ENCODE measurements at places on chromosomes 1 and 21. TPM values are rescaled to one million over a fixed set of nuclear protein-coding genes. Genes with fewer than 3 reads are reported as not detected.

DNA sequence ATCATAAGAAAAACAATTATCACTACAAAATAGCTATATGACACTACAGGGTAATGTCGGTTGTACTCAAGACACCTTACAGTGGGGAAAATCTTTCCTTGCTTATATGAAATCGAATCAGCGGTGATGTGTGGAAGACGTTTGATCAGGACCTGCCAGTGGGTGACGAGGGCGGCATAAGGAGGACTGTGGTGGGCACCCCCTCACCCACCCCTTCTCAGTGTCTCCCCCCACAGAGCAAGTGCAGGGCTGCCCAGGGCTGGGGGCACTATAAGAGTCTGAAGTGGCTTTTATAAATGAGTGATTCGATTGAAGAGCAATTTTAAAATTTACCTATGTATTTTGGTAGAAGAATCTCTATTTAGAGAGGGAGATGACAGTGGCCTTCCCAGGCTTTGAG lies 35.8 kb downstream of the CRYAA start:
- no peak for ATAC-seq

- no peak for ATAC-seq
These were observed 319.0 kb downstream of the MATN1 start for GRCh38 chr1:30404341-30404740.

GRCh38 chr21:45423968-45424853 lies 19.2 kb downstream of the COL18A1 start:
- no peak for ATAC-seq

AMY1B gene
- not detected for total RNA-seq

SPRR1A gene
- total RNA-seq = not detected

GBP6 gene
- total RNA-seq = not detected

FAM3B gene
- total RNA-seq = not detected

DNA sequence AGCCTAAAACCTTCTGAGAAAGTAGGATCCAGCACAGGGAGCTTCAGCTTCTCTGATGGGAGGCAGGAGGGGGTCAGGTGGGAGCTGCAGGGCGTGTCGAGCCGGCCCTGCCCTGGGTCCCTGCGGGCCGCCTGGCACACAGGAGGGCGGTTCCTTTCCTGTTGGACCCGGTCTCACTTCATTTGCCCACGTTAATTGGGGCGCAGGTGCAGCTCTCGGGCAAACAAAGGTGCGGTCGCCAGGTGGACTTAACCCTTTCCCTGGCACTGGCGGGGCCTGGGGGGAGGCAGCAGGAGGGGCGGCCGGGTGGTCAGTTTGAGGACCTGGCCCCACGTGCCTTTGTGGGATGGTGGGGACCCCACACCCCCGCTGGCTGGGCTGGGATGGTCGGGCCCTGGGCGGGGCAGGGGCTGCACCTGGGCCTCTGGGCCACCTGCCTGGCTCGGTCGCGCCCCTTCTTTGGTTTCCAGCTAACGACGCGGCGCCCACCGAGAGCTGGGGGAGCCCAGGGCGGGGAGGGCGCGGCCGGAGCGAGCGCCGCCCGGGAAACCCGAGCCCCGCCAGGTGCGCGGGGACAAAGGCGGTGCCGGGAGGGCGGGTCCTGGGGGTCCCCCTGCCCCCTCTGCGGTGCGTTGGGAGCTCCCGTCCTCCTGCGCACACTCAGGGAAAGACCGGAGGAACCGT lies 20.8 kb upstream of the C1orf159 start:
- ATAC-seq = no peak

DNA sequence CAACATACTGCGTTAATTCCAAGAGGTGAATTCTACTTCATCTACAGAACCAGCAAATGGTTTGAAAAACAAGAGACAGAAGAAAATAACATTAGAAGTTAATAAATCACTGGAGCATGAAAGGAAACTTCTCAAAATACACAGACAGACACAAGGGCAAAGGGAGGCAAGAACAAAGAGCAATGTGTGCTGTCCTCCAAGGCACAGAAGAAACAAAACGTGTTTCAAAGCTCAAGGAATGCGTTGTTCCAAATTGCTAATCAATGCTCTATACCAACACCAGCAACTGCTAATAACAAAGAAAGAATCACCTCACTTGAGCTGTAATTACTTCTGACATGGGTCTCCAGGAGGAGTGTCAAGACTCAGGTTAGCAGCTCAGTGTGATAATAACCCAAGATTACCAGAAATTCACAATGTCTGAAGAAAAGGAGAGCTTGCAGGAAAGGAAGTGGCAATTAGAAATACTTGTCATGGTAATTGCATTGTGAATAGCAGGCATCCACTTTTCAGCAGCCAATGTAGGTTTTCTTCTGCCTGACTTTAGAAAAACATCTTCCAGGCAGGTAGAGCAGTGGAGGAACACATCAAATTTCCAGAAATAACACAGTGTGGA lies 175.4 kb downstream of the SEC16B start:
- peak; percentile 12 for ATAC-seq

DNA sequence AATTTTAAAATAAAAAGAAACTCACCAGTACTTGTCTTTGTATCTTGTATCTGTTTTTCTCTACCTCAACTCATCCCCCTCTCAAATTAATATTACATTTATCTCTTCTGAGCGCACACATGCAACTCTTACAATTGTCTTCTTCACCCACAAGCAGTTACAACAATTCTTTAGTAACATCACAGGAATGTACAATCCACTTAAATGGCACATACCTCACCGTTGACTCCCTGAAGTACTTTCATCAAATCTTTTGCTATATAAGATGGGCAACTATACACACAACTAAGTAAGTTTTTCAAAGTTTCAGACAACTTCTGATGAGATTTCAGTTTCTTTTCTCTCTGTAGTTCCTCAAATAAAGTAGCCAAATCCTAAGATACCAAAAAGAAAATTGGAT lies 28.3 kb downstream of the HEATR1 start:
- ATAC-seq = no peak

GNG4 gene
- total RNA-seq = 42.7 TPM

- no peak for ATAC-seq
These were observed 50.9 kb downstream of the EVA1C start for GRCh38 chr21:32463367-32463766.

GRCh38 chr1:199087144-199087543 lies 448.3 kb downstream of the PTPRC start:
- no peak for ATAC-seq

DNA sequence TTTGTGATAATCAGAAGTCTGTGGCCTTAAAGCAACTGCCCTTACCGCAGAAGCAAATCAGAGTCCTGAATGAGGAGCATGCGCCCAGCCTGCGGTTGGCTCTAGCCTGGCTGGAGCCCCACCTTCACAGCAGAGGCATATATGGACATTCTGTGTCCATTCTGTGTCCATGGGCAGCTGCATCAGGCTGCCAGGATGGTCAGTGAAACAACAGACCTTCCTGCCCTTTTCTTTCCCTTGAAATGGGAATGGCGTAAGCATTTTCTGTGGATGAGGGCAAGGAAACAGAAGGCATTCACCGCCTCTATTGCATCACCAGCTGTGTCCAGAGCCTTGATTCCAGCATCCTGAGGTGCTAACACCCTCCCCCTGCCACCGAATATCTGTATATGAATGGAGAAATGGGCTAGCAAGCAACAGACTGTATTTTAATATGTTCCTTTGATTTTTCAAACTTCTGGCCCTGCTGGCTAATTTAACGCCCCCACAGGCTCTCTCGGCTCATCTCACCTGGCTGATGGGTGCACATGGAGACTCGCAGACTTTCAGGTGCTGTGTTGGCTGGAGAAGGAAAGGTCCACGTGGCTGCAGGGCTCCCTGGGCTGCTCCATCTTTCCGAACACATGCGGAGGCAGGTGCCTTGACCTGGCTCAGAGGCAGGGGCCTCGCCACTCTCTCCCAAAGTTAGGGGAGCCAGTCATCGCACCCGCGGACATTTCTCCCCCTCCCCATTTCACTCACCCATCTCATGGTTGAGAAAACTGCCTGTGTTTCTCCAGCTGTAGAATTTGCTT lies 159.2 kb downstream of the GALNT2 start:
- no peak for ATAC-seq

ATP5PB gene
- 209 TPM for total RNA-seq

Measured in motor neuron (in vitro differentiated cells).